ENCODE measurements at places on chromosomes 4 and X.
A peak's percentile ranks its signal among the peaks of the same experiment; 100 is the strongest.

DNA sequence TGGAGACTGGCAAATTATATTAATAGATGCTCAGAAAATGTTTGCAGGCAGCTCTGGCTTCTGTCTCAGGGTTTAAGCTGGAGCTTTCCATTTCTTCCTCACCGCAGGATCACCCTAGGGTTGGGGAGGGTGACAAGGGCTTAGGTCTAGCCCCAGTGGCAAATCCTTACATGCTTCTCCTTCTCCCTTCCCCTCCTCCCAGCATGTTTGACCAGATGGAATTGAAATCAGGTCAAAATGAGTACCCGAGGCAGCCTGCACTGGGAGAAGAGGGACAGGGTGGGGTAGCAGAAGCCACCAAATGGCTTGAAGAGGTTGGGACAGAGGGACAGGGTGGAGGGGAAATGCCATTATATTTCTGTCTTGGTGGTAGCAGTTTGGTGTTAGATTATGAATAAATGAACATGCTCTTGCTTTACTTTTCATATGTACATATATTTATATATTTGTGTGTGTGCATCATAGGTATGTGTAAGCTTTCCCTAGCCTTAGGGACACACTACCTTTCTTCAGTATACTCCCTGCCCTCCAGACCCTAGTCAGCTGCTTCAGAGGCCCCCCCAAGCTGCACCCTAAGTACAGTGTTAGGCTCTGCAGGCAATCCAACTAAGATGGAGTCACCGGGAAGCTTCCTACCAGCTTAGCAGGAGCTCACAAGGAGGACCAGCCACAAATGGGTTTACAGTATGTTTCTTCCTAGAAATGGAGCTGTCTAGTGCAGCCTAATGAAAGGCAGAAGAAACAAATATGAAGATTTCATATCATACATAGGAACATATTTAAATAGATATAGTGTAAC is 1.8 kb downstream of the TMEM35A start:
- no peak for DNase-seq

DNA sequence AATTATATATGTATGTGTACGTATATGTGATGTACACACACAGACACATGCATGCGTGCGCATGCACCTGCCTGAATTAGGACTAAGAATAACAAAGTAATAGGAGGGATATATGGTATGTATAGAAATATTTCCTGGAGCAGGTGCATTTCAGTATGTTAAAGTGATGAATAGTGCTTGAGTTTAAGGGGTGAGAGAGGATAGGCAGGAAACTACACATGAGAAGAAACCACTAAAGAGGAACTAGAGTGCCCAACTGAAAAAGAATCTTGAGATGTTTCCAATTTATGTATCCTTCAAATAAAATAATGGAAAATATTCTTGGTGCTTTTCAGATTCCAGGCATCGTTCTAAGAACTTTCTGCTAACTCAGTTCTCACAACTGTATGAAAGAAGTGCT is 52.6 kb upstream of the UNC5C start:
- no peak for DNase-seq

- DNase-seq: no peak
Observed at GRCh38 chrX:117397844-117398243, 718.8 kb downstream of the KLHL13 start.

- no peak for DNase-seq
Observed at GRCh38 chrX:146056511-146057081, 239.0 kb downstream of the SLITRK2 start.

DNA sequence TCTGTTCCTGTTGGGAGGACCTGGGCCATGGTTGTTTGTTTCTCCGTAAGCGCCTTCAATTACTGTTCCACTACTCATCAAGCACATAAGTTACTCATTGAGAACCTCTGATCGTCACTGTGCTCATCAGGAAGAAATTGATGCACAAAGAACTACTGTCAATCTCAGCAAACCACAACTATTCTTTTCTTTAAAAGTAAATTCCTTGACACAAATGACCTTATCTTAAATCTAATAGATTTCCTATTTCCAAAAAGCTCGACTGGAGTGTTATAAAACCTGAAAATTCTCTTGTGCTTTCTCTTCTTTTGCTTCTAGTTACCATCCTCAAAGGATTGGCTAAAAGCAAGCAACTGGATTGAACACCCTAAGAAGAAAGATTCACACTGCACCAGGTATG is at the start of gene MUC7:
Gene MUC7, plus strand, starts transcription at position 301 of the 400 bp plus-strand sequence. CDS start 1,825 bp downstream, outside the sequence.
- DNase-seq: no peak

DNA sequence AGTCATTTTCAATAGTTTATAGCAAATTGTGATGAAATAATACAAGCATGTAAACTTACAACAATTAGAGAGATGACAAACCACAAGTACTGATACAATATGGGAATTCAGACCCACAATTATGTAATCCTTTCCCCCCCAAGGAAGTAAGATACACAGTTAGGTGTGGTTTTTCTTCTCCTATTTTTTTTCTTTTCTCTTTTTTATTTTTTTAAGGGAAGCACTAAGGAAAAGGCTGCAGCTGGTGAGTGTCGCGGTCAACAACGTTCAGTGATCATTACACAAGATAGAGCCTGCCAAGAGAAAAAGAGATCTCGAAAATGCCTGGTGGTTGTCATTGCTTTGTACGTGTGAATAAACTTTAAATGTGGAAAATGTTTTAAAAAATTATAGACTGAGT is 9.8 kb downstream of the NDNF start:
- DNase-seq: no peak

DNA sequence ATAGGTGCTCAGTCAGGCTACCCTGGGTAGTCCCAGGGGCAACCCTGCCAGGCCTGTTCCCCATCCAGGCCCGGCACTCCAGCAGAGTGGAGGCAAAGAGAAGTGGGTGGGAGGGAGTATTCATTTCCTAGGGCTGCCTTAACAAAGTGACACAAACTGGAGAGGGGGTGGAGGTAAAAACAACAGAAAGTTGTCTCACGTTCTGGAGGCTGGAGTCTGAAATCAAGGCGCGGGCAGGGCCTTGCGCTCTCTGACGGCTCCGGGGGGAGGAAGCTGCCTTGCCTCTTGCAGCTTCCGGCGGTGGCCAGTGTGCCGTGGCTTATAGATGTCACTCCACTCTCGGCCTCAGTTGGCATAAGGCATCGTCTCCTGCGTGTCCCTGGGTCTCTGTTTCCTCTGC is 90.8 kb downstream of the DCTD start:
- no peak for DNase-seq

DNA sequence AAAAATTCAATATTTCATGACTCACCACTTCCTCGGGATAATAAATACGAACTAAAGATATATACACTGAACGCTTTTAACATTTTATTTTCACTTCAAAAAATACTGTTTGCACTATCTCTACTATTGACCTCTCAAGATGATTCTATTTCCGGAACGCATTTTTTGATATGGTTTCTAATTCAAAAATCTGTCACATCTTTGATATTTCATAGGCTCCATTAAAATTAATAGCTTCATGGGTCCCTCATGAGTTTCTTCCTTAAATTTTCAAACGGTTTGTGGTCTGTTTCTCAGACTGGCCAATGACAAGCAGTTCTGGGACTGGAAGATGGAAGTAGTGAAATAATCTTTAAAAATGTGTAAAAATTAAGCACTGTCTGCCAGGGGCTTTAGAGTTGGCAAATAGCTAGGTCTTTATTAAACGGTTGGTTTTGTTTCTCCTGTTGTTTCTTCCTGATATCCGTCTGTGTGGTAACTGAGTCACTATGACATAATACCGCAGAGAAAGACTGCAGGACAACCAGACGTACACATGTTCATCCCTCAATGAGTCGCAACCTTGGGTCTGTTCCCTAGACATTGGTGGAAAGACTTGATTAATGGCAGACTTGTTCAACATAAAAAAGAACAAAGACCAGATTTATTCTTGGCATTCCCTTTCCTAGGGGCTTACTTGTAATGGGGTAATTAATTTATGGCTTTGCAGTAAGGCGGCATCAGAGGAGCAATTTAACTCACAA is 133.8 kb downstream of the PALLD start:
- no peak for DNase-seq

- peak; percentile 49 for DNase-seq
Observed at GRCh38 chr4:153651587-153651986, 32.5 kb upstream of the TLR2 start.

DNA sequence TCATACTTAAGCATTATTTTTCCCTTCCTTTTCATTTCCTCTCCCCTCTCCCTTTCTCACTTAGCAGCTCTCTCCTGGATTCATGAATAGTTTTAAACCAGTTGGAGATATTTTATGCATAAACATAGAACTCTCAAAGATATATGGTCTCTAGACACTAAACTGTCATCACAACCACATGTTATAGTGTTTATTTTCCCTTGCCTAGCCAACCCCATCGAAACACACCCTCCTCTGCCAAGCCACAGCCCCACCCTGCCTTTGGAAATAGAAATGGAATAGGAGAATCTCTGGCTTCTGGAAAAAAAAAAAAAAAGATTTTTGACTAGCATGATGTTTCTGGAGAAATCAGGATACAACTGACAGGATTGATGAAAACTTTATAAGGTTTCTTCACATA is 64.8 kb upstream of the RBPJ start:
- DNase-seq: no peak

GRCh38 chrX:39337451-39337850 is 536.2 kb downstream of the MID1IP1 start:
- DNase-seq: no peak

GRCh38 chr4:183399616-183400015 is 44.8 kb upstream of the CDKN2AIP start:
- no peak for DNase-seq

- peak; percentile 32 for DNase-seq
Observed at GRCh38 chrX:103464072-103464773, 55.1 kb downstream of the RAB40A start.

GRCh38 chr4:40669504-40669903 is 39.8 kb upstream of the RBM47 start:
- DNase-seq: no peak

DNA sequence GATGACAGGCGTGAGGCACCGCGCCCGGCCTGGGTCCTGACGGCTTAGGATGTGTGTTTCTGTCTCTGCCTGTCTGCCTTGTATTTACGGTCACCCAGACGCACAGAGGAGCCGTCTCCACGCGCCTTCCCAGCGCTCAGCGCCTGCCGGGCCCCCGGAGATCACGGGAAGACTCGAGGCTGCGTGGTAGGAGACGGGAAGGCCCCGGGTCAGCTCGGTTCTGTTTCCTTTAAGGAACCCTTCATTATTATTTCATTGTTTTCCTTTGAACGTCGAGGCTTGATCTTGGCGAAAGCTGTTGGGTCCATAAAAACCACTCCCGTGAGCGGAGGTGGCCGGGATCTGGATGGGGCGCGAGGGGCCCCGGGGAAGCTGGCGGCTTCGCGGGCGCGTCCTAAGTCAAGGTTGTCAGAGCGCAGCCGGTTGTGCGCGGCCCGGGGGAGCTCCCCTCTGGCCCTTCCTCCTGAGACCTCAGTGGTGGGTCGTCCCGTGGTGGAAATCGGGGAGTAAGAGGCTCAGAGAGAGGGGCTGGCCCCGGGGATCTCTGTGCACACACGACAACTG is 1.3 kb downstream of the SHOX start:
- no peak for DNase-seq

DNA sequence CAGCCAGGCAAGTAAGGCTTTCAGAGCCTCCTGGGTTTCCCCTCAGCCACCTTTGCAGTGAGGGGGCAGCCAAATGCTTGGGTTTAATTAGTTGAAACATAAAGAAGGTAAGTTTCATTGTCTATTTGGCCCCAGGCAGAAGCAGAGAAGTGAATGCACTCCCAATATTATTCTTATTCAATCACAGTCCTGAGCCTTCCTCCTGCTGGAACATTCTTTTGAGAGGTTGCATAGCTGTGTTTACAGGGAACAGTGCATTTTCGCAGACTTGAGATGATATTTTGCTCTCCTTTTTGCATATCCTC is 13.9 kb downstream of the SLC2A9 start:
- DNase-seq: no peak

DNA sequence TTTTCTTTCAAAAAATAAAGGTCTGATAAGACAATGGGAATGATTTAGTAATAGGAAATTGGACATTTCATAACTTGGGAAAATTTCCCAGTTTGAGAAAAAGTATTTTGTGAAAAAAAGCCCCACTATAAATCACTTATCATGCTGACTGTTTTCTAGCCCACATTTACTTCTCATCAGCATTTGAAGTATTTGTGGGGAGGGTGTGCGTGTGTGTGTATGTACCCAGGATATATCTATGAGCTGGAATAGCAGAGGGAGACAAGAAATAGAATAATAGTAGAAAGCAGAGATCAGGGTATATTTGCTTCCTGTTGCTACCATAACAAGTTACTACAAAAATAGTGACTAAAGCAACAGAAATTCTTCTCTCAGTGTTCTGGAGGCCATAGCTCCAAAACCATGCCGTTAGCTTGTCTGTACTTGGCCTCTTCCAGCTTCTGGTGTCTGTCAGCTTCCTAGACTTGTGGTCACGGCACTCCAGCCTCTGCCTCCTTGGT is 139.8 kb downstream of the PTTG2 start:
- no peak for DNase-seq

DNA sequence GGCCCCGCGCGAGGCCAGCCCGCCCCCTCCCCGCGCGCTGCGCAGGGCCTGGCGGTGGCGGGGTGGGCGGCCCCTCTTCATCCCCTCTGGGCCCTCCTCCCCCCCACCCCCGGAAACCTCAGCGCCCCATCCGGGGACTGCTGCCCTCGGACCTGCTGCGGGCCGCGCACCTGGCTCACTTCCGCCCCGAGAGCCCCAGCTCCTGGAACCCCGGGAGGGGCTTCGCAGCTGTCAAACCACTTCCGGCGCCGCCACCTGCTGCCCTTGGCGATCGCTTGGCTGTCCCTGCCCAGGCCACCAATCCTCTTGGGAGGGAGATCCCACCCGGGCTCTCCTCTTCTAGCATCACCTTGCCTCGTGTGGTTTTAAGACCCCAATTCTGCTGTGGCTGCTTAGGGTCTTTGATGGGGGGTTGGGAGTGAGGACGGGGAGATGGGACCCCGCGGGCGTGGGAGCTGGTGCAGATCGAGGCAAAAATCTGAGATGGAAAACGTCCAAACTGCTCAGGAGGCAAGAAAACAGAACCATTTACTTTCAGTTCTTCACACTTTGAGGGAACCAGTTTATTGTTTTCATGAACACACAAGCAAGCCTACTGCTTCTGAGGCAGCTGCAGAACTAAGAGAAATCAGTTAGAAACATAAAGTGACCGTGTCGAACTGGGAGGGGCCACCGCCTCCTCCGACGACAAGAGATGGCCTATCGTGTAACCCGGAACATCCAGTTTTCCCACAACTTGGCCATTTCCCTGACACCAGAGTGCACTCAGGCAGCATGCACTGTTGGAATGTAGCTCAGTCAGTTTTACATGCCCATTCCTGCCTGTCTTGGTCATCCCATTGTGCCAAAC is 754 bp downstream of the MTMR1 start:
- DNase-seq: peak; percentile 42

DNA sequence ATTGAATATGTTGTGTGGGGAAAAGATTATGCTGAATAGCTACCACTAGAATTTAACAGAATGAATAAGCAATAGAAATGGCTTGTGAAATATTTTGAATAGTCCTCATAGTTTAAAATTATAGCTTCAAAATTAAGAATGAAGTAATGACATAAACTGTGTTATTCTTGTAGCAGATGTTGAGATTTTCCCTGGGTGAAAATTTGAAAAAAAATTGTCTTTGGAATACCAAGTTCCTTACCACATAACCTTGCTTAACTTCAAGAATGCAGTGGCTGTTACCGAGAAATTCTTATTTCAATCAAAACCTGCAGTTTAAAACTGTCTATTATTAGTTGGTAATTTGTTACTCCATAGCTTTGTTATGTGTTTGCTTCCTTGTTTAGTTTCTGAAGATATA is 1268.6 kb downstream of the RAPGEF2 start:
- no peak for DNase-seq

- no peak for DNase-seq
Observed at GRCh38 chrX:107507093-107507743, 57.8 kb downstream of the FRMPD3 start.

GRCh38 chrX:43586830-43587229 is 69.3 kb upstream of the MAOA start:
- DNase-seq: no peak

Data from left cardiac atrium (tissue), 4 donors.